Activated effector memory CD4-positive, alpha-beta T cell treated with anti-CD3 and anti-CD28 coated beads, Interleukin-2, amount 50 U/mL, for 16 hours (primary cell): ENCODE measurements at places on chromosomes 4 and X.

DNA sequence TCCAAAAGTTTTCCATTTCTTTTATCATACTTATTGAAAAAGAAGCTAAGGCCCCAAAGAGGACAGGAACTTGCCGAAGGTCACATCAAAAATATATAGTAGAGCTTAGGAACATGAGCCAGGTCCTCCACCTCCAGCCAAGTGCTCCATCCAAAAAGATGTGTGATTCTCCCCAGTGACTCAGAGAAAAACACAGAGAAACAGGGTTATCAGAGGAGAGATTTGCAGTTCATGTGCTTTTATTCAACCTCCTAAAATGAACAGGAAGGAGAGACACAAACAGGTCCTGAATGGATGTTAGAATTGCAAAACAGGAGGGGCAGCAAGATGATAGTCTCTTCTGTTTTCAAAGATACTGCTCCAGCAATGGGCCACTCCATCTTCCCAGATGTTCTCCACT, 19.6 kb upstream of the FGF16 start:
- DNase-seq: no peak

GRCh38 chr4:142336251-142336934, 509.7 kb downstream of the INPP4B start:
- no peak for DNase-seq

DNA sequence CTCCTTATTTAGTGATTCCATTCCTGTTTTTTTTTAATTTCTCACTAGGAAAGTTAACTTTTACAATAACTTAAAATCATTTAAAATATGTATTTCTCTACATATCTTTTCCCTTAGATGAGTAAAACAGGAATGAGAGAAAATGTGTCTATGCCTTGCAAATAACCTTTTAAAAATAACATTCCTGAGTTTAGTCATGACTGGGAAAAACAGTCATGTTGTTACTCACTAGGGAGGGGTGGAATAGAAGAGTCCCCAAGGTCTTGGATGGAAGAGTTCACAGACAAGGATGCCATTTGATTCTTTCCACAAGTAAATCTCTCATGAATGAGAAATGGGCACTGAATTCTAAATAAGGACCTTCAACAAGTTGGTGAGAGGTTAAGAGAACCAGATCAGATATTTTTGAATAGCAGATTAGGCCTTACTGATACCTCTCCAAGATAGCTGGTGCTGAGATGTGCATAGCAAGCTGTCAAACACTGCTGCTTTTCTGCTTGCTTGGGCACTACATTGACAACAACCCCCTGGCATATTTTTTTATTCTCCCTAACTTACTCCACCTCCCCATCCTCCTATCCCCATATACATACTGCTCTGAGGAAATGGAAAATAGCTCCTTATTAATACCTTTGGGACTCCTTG, 25.1 kb downstream of the UGDH start:
- DNase-seq: no peak

- no peak for DNase-seq
Observed at GRCh38 chr4:43332052-43332425, 439.5 kb downstream of the GRXCR1 start.

- DNase-seq: no peak
Observed at GRCh38 chrX:145716226-145716625, 101.4 kb upstream of the SLITRK2 start.

GRCh38 chr4:135934026-135934425, 1598.3 kb downstream of the PCDH18 start:
- no peak for DNase-seq

GRCh38 chr4:91914176-91914804, 389.5 kb upstream of the GRID2 start:
- no peak for DNase-seq

DNA sequence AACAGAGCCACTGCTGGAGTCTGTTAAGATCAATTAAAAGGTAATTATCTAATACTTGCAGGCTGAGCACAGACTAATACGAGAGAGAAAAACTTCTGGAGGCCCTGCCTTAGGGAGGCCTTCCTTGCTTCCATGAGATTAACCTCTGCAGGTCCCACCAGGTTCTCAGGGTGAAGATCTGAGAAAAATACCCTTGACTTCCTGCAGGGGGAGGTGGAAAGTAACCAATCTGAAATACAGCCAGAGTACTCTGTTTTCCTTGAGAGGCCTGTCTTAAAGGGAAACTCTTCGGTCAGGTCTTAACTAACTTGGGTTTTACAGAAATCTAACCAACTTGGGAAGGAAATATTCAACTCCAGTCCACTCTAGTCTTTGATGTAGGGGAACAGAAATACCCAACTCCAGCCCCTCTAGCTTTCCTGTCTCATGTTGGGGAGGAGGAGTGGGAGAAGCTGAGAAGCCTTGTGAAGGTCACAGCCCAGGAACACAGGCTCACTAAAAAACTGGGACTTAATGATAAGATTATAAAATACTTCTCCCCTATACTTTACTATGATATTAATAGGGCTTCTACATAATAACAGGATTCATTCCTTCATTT, 77.1 kb downstream of the TBCK start:
- no peak for DNase-seq

- no peak for DNase-seq
Observed at GRCh38 chr4:126405369-126405982, 1090.7 kb downstream of the FAT4 start.

DNA sequence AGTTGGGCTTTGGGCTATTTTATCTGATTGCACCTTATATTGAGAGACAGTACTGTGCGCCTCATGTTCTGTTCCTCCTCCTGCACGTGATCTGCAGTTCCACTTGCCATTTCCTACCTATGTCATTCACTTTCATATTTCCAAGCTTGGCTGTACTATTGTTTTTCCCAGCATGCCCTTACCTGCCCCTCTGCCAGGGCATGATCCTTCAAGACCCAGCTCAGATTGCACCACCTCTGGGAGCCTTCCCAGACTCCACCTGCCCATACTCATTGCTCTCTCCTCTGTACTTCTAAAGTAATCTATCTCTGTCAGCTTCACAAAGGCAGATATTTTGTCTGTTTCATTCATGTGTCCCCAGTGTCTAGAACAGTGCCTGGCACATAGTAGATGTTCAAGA, 11.6 kb downstream of the SLC25A5 start:
- DNase-seq: no peak

DNA sequence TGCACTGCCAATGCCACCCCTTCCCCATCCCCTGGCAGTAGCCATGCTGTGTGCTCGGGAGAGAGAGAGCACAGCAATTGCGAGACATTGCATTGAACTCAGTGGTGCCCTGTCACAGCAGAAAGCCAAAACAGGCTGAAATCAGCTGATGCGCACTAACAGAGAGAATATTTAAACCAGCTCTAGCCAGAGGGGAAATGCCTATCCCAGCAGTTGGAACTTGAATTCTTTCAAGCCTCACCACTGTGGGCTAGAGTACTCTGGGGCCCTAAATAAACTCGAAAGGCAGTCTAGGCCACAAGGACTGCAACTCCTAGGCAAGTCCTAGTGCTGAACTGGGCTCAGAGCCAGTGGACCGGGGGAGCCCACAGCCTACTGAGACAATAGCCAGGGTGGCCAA, 17.7 kb upstream of the RP2 start:
- DNase-seq: no peak

DNA sequence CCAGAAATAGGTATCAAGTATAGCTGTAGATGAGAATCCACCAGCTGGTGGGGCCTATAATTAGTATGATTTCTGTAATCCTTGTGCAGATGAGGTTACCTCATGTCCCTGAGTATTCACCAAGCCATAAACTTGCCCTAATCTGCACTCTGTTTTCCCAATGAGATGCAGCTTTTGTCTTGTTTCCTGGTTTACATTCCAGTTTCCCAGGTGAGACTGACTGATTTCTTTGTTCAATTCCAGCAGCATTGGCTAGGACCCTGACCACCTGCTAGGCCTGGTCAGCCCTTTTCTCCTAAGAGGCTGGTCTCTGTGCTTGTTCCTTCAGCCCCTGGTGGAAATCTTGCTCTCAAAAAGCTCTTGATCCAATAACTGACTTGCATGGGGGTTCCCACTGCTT, 44.6 kb downstream of the GABRB1 start:
- no peak for DNase-seq

- DNase-seq: no peak
Observed at GRCh38 chrX:97311066-97311778, 427.5 kb downstream of the RPA4 start.

DNA sequence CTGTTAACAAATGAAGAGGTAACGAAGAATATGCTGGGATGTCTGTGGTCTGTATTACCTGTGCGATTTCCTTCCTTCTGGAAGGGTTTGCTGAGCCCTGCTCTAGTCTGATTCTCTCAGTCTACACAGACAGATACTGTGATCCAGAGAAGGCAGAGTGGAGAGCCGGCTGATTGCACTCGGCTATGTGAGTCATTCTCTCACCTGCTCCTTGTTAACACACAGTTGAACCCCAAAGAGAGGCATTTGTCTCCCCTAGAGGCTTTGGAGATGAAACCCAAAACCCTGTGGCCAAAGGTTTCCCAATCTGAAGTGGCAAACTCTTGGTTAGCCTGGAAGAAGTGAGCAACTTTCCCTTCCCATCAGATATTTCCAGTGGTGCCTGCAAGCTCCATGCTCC, 78.1 kb upstream of the GPC4 start:
- no peak for DNase-seq
